EH (cell line): ENCODE measurements at places on chromosomes 1 and 21.

- DNase-seq: no peak
These were observed 61.7 kb downstream of the BACE2 start for GRCh38 chr21:41229509-41230248.

GRCh38 chr1:200139661-200140250, 112.2 kb downstream of the NR5A2 start:
- DNase-seq: peak; percentile 76

DNA sequence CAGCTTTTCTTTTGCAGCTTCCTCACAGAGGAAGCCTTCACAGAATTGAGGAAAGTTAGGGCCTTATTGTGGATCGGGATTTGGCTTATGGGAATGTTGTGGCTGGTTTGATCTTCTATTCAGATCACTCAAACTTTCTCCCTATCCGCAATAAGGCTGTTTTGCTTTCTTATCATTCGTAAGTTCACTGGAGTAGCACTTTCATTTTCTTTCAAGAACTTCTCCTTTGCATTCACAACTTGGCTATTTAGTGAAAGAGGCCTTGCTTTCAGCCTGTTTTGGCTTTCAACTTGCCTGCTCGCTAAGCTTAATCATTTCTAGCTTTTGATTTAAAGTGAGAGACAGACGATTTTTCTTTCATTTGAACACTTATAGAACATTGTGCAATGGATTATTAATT, 181.9 kb upstream of the B3GALT2 start:
- no peak for DNase-seq

DNA sequence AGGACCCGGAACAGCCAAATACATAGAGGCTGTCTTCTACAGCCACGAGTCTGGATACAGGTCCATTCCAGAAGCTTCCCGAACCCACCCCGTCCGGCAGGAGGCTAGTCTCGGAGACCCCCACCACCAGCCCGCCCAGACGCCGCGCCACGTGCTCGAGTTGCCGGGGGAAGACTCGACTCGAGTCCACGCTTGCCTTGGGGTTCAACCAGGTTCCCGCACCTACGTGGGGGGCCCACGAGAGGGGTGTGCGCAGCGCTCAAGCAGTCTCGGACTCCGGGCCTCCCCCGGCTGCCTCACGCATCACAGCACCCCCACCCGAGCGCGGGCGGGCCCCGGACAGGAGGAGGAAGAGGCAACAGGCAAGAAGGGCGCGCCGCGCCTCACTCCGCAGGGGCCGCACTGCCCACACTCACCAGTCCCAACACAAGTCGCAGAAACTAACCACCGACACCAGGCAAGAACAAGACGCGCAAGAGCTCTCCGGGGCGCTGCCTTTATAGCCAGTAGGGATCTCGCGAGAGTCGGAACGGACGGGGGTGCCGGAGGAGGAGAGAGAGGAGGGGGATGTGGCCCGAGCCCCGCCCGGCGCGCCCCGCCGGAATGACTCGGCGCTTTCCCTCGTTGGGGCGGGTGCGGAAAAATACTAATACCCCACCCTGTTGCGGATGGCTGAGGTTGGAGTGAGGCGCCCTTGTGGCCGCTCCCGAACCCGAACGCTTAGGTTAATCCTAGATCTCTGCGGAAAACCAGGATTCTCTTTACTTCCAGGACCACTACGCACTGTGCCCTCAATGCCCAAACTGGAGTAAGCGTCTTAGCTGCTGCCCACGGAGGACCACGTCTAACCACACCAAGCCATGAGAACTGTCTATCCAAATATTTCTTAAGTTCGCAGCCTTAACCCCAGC, at the start of gene PRDX1:
PRDX1 (minus strand) TSS at position 472 of the 911 bp plus-strand sequence. CDS start 2,841 bp downstream, outside the sequence.
- DNase-seq: peak; percentile 96

- no peak for DNase-seq
These were observed 42.0 kb downstream of the CDC14A start for GRCh38 chr1:100394285-100394684.

DNA sequence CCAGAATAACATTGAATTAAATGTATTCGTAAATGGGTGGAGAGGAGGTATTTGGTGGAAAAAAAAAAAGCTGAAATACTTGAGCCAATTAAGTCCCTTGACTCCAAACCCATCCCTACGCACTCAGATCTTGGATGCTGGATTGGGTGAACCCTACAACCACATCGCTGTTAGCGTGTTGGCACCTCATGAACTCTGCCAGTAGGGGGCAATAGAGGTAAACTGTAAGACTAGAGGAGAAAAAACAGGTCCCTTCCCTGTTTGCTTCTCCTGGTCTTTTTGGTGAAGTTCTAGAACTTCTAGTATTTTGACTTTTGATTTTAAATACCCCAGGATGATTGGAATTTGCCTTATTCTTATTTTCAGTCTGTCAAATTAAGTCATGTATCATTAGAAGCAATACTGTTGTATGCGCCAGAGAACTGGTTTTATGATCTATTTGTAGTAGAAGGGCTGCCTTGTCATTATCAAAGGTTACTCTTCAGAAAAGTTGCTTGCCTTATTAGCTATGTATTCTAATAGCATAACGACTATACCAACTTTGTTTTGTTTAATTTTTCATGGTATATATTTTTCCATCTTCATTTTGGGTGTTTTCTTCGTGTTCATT, 1.9 kb upstream of the OR13G1 start:
- no peak for DNase-seq

GRCh38 chr1:155035936-155036335, 2.3 kb downstream of the DCST1 start:
- DNase-seq: no peak

DNA sequence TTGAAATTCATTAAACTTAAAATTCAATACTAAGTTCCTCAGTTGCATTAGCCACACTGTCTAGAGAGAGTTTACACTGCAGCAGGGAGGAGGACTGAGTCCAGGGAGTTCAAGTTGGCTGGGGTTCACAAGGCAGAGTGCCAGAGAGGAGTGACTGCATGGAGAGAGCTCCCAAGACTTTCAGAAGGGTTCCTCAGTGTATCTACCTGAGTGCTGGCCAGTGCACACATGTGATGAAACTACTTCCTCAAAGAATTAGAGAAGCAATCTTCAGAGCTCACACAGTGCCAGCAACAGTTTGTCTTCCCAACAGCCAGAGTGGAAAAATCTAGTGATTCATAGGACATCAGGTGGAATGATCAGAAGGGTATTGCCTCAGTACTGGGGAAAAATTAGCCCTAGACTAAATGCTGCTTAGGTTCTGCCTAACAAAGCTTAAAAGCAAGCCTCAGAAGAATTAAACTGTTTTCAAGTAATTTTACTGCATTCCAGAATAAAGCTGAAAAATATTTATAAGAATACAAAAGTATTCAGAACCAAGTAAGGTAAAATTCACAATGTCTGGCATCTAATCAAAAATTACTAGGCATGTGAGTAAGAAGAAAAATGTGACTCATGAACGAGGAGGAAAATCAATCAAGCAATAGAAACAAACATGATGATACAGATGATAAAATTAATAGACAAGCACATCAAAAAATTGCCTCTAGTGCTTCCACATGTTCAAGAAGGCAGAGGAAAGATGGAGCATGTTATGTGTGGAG, 10.4 kb upstream of the WNT3A start:
- DNase-seq: no peak

GRCh38 chr1:42927274-42927841, 31.3 kb downstream of the SLC2A1 start:
- no peak for DNase-seq

GRCh38 chr1:54118704-54119103, 34.1 kb downstream of the CDCP2 start:
- DNase-seq: peak; percentile 95

DNA sequence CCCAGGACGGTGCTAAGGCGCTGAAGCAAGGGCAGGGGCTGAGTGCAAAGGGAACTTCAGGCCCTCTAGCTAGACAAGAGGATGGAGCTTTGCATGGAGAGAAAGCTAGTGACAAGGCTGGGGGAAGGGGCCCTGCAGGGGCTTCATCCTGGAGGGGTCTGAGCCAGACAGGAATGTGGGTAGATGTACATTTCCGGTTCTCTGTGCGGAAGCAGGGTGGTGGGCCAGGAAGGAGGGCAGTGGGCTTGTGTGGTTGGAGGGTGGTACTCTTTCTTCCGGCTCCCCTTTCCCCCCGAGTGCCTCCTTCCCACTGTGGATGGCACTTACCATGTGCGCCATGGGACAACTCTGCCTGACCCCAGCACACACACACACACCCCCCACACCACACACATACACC, 1.5 kb downstream of the KISS1 start:
- no peak for DNase-seq

- DNase-seq: no peak
These were observed 5.4 kb upstream of the ZNF648 start for GRCh38 chr1:182066934-182067333.

DNA sequence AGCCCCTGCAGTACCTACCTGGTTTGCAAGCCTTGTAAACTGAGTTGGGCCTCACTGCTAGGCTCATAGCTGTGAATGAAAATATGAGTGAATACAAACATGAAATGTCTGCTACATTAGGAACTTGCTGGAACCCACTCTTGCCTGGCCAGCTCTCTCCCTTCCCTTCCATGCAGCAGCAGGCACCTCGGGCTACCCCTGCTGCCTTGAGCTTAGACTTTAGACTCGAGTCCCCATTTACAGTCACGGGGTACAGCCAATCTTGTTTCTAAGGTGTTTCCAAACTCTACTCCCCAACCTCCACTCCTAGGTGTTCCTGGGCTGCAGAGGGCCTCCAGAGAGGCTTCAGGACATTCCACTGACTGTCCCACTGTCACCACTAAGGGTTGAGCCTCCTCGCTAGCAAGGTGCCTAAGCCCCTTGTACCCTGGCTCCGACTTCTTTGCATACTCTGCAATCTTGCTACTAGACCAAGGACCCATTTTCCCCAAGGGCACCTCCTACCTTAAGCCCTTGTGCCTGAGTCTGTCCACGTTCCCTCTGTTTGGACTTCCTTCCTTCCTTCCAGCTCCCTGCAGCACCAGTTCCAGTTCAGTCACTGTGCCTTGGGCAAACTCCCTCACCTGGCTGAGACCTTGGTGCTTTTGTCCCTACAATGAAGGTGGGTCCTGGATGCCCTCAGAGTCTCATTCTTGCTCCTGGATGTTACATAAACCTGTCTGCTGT, 36.9 kb downstream of the CDK18 start:
- DNase-seq: no peak

DNA sequence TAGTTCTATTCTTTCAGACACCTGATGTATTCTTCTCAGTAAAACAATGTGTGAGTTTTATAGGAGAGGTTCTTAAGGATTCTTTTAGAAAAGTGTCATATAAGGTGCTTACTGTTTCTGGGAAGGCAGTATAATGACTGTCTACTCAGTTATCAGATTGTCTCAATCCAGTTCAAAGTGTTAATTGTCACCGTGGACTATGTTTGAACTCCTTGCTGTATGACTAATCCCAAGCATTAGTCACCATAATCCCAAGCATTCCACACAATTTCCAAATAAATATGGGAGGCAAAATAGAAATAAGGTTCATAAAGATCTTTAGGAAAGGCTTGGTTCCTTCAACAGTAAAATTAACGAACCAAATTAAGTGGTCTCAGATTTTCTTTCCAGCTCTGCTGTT, 342.1 kb upstream of the NR5A2 start:
- DNase-seq: peak; percentile 76

DNA sequence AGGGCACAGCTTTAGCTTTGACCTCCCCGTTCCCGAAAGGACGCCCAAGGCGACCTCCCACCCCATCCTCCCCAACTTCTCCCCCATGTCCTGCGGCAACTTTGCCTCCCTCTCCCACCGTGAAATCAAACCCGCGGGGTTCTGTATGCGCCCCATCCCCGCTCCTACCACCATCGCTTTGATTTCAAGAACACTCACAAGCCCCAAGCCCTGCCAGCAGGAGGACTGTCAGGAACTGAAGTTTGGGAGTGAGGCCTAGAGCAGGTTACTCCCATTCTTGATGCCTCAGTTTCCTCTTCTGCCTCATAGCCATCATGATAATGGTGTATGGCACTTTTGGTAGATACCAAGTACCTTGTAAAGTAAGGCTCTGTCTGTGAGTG, 2.3 kb downstream of the PTPRU start:
- DNase-seq: no peak

- DNase-seq: no peak
These were observed 65.5 kb downstream of the ACOT7 start for GRCh38 chr1:6328091-6328490.

- no peak for DNase-seq
These were observed 6.2 kb downstream of the ITPKB start for GRCh38 chr1:226732856-226733291.

GRCh38 chr1:204104331-204105130, 31.6 kb downstream of the SOX13 start:
- peak; percentile 78 for DNase-seq

- no peak for DNase-seq
These were observed 16.3 kb downstream of the AGPAT3 start for GRCh38 chr21:43881283-43881682.

- DNase-seq: no peak
These were observed 17.0 kb upstream of the L1TD1 start for GRCh38 chr1:62177621-62178020.

GRCh38 chr1:184425449-184426277, 38.8 kb downstream of the C1orf21 start:
- DNase-seq: no peak

GRCh38 chr1:59431566-59432294, 134.8 kb downstream of the FGGY start:
- peak; percentile 67 for DNase-seq

DNA sequence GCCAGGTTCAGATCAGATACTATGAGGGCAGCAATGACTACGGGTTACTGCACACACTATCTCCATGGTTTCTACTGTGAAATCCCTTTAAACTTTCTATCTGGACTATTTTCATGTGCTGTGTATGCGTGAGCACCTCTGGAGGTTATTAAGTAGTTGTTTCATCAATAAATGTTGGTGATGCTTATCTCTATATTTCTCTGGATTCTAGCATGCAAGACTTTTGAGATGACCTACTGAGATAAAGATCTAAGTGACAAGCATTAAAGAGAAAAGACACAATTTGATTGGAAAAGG, 194.0 kb downstream of the NRIP1 start:
- no peak for DNase-seq
